ENCODE measurements at places on chromosomes 12 and 14.

DNA sequence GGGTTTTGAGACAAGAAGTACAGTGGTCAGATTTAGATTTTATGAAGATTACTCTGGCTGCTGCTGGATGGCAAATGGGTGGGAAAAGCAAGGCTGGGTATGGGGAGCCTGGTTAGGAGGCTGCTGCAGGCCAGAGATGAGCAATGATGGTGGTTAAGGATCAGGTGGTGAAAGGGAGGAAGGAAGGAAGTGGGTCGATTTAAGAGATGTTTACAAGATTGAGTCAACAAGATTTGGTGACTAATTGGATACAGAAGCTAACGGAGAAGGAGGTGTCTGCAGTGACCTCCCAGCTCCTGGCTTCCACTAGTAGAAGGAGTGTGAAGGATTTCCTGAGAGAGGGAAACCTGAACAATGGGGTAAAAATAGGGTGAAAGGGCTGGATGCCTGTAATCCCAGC lies 18.7 kb downstream of the NOS1 start:
- DNase-seq = no peak

DNA sequence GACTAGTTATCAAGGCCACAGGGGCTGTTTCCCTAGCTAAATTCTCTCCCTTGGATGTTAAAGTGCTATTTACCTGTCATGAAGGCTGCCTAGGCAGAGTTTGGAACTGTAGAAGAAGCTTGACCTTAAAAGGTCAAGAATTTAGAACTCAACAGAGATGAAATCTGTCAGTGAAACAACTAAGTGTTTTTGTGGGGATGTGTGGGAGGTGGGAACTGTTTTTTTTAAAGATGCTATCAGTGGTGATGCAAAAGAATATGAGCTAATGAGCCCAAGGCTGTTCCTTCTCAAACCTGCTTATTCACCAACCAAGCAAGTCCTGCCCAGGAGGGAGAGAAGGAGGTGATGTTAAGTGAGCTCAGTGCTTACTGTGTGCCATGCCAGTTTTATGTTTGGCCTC lies 40.8 kb upstream of the POC1B start:
- DNase-seq = no peak

DNA sequence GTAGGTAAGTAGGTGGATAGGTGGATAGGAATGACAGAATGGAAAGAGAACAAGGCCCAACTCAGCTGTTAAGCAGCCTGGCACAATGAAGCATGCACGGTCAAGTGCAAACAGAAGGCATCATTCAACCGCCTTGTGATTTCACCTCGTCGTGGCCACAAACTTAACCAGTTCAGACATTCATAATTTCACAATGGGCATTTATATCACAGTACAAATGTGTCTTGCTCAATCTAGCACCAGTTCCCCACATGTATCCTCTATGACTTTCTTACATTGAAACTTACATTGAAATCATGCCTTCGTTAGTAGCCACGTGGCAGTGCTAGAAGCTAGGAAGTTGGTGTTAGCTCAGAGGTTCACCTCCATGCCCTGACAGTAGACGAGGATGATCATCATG lies 207.5 kb downstream of the ETV6 start:
- no peak for DNase-seq

DNA sequence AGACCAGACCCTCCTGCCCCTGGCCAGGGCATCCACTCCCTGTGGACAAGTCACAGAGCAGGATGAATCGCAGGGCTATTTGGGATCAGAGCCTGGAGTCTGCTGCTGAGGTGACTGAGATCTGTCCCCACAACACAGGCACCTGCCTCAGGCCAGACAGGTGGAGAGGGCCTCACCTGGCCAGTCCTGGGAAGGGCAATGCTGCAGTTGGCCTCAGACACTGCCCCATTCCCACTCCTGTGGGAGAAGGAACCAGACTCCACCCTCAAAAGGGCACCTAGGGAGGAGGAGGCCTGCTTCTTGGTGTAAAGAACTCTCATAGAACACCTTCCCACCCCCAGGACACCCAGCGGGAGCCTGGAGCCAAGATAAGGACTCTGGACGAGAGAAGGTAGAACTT lies 48.3 kb upstream of the PLEKHG6 start:
- DNase-seq = no peak

- no peak for DNase-seq
Observed at GRCh38 chr14:103488071-103488470, 34.6 kb downstream of the CKB start.
